Activated CD8-positive, alpha-beta memory T cell treated with anti-CD3 and anti-CD28 coated beads for 1 hour (primary cell): ENCODE measurements at places on chromosomes 11 and 22.

GRCh38 chr11:18668131-18668530 lies 30.4 kb upstream of the TMEM86A start:
- DNase-seq: no peak

GRCh38 chr11:122983438-122984185 lies 2.0 kb upstream of the BSX start:
- DNase-seq: no peak

DNA sequence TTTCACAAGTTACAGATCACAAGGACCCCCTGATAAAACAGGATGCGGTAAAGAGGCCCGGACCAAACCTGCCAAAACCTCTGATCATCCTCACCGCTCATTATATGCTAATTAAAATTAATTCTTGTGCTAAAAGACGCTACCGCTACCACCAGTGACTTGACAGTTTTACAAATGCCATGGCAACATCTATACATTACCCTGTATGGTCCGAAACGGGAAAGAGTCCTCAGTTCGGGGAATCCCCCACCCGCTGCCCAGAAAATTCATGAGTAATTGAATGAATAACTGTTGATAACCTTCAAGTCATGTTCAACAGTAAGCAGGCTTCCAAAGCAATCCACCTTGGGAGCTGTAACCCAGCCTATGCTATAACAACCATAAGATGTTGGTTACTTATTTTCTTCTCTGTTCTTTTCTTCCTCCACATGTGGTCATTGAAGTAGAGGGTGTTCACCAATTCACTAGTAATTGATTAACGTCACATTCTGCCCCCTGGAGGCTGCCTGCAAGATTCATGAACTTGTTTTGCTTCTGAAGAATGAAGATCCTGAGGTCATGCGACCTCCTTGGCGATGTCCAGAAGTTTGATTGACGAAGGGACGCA lies 20.6 kb downstream of the APOBEC3H start:
- peak; percentile 48 for DNase-seq

DNA sequence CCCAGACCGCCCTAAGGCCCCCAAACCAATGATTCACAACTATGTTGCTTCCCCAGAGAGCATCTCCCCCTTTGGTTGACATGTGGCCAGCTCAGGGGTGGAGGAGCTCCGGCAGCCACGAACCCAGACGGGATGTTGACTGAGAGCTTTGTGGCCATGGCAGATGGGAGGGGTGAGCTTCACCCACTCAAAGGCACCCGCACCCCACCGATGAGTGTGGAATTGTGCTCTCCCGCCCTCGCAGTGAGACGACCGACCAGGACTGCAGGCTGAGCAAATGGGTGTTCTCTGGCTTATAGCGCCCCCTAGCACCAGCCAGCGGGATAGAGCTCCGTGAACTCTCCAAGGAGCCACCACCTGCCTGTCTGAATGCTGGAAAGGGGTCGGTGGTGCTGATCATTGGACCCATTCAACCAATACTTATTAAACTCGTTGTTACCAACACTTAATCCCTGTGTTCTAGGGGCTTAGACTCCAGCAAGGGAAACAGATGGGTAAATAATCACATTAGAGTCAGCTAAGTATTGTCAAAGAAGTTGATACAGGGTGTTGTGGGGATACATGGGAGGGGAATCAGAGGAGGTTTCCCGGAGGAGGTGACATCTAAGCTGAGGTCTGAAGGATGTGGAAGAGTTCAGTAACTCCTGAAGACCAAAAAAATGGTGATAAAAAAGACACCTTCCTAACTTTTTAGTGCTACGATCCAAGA lies 4.5 kb upstream of the TIMP3 start:
- peak; percentile 20 for DNase-seq

- no peak for DNase-seq
Observed at GRCh38 chr22:37349043-37349814, 66.9 kb downstream of the CYTH4 start.
